Activated CD8-positive, alpha-beta memory T cell treated with anti-CD3 and anti-CD28 coated beads, Interleukin-2, amount 50 U/mL, for 48 hours (primary cell): ENCODE measurements at places on chromosomes 1 and 21.

GRCh38 chr1:157403203-157403602 is 149.1 kb downstream of the FCRL5 start:
- DNase-seq, result no peak

DNA sequence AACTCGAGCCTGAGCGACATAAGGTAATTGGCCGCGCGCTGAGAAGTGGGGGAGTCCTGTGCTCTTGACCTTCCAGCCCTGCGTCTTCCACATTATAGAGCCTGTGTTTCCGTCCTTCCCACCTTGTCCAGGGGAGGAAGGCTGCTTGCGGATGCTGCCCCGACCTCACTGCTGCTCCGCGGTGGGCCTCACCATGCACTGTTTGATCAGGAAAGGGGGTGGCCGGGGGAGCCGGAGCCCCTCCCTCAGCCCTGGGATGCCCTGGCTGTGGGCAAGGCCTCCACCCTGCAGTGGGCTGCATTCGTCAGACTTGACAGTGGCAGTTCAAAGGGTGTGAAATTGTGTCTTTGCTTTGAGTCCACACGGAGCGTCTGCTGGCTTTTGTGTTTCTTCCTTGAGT is 30.1 kb downstream of the PCNT start:
- no peak for DNase-seq

GRCh38 chr1:110542725-110543124 is 23.8 kb upstream of the KCNA10 start:
- no peak for DNase-seq

DNA sequence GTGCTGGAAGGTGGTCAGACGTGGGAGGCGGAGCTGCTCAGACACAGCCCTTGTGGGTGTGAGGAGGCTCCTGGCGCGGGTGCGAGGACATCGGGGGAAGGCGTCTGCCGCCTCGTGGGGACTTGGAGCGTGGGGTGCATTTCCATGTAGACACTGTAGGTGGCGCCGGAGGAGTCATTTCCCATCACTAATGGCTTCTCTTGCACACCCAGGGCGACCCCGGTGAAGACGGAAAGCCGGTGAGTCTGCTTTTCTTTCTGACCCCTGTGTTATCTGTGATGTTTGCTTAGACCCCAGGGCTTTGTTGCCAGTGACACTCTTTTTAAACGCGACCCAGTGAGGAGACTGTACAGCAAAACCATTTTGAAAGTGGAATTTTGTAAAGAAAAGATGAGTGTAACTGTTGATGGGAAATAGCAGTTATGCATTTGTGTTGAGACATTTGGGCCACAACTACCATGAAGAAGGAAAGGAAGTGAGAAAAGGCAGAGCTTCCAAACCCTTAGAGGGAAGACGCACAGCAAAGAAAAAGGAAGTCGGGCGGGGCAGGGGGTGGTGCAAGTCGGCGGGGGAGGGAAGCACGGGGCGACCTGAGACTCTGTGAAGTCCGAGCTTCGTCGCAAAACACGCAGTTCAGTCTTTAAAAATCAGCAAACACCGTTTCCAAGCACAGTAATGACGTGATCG is 64.0 kb downstream of the SLC19A1 start:
- peak; percentile 88 for DNase-seq

GRCh38 chr1:208154679-208155642 is 89.2 kb downstream of the PLXNA2 start:
- DNase-seq, result no peak

- no peak for DNase-seq
Measured at GRCh38 chr1:108050158-108050557, 85.2 kb upstream of the VAV3 start.

- no peak for DNase-seq
Measured at GRCh38 chr1:14113271-14113670, 413.3 kb downstream of the PRDM2 start.

DNA sequence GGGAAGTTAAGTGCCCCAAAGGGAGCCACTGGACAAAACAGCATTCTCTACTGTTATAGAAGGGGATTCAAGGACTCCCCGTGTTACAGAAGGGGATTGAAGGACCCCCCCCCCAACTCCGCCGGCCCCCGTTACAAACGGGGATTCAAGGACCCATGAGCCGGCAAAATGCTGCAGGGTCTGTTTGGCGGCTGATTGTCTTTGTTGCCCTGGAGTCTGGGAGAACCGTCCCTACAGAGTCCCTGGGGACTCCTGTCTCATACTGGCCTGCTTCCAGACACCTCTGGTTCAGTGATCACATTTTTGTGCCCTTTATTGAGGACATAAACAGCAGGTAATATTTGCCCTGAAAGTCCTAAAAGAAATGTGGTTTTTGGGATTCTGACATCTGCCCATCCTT is 96.4 kb downstream of the SYF2 start:
- DNase-seq, result no peak

GRCh38 chr21:44996501-44996921 is 56.7 kb downstream of the SLX9 start:
- DNase-seq, result no peak

DNA sequence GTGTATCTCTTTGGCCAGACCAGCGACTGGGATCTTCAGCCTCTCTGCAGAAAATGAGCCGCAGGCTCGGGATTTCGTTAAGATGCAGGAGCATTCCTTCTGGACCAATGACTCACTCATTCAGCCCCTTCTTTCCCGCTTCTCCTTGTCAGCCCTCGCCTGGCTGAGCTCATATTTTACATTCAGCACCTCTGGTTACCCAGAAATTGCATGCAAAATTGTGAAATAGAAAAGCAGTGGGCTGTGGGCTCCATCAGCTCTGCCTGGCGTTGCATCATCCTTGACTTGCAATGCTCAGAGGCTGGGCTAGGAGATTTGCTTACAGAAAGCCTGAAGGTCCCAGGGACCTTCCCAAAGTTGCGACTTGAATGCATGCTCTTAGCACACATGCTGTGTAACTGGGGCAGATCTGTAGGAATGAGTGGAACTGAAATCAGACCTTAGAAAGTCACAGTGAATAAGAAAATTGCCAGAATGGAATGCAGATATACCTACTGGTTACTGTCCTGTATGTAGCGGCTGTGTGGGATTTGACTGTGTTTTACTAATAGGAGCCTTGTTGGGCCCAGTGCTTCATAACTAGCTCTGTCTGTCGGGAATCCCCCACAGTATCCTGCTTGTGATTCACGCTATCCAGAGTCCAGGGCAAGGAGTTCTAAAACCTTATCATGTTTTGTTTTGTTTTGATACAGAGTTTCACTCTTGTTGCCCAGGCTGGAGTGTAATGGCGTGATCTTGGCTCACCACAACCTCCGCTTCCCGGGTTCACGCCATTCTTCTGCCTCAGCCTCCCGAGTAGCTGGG is 444.8 kb downstream of the KIF26B start:
- DNase-seq, result no peak

DNA sequence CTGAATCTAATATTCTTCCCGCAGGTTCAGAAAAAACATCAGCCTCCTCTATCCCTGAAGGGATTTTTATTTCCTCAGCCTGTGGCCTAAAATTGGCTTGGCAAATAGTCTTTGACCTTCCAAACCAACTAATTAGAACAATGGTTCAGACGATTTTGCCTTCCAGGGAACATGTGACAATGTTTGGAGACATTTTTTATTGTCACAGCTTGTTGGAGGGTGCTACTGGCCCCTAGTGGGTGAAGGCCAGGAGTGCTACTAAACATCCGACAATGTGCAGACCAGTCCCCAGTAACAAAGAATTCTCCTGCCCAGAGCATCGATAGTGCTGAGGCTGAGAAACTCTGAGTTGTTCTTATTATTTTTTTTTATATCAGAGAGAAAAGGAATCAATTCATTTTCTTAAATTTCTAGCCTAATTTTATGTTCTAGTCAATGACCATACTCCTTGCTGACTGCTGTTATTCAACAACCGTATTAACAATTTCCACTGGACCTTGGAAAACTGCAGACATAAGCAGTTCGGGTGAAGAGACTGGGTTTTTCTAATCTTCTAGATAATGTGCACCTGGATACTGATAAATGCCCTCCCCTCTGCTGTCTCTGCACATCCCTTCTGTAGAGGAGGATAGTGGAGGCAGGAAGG is 280.7 kb downstream of the LMX1A start:
- no peak for DNase-seq

DNA sequence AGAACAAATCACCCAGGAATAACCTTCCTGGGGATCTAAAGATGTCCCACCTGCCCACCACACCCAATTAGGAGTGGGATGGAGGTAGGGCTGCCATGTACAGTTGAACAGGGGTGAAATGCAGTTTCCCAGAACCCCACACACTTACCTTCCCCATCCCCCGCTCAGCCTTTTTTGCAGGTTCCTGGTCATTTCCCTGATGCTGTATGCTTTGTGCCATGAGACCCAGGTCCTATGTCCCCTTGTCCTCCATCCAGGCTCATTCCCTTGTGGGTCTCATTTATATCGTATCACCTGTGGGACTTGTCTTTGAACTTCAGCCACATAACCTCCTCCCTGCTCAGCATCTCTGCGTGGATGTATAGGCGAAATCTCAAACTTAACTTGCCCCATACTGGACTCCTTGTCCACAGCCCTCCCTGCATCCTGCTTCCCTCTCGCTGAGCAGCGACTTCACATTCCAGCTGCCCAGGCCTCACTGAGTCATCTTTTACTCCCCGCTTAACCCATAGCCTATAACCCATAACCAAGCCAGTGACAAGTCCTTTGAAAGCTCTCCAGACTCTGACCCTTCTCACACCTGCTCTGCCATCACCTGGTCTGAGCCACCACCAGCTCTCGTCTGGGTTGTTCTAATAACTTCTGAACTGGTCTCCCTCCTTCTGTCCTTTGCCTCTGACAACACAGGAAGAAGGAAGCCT is 4.7 kb downstream of the LDLRAD2 start:
- no peak for DNase-seq

GRCh38 chr21:44377922-44378645 is 24.7 kb downstream of the TRPM2 start:
- no peak for DNase-seq

DNA sequence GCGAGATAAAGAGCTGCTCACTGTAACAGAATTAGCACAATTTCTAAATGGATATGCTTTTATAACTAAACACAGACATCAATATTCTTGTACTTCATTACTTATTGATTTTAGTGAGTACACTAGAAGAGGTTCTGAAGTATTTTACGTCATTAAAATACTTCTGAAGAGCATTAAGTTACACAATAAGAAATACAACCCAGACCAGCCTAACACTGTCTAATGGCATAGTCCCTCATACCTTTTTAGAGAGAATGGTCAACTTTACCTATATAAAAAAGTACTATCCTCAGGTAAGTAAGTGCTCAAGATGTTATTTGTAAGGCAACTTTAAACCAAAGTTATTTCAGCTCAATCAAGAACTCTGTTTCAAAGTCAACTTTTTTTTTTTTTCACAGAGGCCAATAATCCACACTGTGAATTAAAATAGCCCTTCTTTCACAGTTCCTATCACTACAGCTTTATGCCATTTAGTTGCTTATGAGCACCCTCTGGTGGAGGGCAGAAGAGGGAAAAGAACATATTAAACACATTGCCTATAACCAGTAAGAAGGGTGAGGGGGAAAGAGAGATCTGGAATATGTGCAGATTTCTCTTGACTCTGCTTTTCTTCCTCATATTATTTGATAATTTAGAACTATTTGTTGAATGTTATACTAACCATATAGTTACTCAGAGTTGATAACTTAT is 182.1 kb upstream of the DMRTA2 start:
- DNase-seq, result no peak

GRCh38 chr1:244102046-244102445 is 51.0 kb downstream of the ZBTB18 start:
- no peak for DNase-seq

- DNase-seq, result peak; percentile 44
Measured at GRCh38 chr1:24547195-24547594, 8.7 kb upstream of the NCMAP start.

- DNase-seq, result no peak
Measured at GRCh38 chr1:110722807-110723206, 48.1 kb upstream of the KCNA3 start.

GRCh38 chr1:64979358-64979757 is 13.0 kb upstream of the JAK1 start:
- DNase-seq, result no peak

GRCh38 chr1:15299179-15299578 is 52.2 kb downstream of the FHAD1 start:
- no peak for DNase-seq

GRCh38 chr1:115283681-115284146 is 54.3 kb downstream of the NGF start:
- DNase-seq, result no peak

- no peak for DNase-seq
Measured at GRCh38 chr21:29238053-29238966, 60.4 kb upstream of the BACH1 start.

DNA sequence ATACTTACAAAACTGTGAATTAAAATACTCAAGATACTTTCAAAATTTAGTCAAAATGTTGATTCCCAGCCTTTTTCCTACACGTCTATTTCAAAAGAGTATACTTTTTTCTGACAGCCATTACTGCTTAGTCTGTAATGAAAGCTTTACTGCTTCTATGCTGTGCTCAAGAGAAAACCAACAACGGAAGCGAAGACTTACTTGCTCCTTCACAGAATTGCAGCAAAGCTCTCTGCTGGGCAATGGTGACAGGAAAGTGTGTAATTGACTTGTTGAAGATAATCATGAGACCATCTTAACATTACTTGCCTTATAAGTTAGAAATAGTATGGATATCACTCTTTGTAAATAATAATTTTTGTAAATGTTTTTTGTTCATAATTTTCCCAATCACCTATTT is 1.7 kb upstream of the DYNLT5 start:
- DNase-seq, result no peak

DNA sequence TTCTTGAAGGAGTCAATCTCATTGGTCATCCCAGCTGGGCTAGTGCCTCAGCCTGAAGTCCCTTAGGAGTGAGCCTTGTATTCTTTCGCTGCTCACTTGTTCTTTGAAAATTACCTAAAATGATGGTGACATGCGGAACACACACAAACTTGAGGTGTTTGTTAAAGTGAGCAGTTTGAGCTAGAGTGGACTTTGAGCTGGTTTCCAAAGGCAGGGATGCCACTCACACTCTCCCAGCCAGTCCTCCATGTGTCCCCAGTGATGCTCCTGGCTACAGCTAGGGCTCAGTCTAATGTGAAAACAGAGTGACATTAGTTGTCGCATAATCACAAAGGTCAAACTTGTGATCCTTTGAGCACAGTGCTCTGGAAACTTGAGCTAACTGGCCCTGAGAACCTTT is 84.3 kb downstream of the DTL start:
- no peak for DNase-seq

DNA sequence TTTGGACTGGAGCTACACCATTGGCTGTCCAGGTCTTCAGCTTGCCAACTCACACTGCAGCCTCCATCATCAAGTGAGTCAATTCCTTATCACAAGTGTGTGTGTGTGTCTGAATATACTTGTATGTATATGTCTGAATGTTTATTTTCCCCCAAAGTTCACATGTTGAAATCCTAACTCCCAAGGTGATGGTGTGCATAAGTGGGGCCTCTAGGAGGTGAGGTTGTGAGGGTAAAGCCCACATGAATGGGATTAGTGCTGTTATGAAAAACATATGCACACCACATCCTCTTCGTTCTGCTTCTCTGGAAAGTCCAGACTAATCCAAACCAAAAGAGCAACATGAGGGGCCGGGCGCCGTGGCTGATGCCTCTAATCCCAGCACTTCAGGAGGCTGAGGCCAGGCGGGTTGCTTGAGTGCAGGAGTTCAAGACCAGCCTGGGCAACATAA is 48.7 kb upstream of the LBR start:
- no peak for DNase-seq
